ENCODE measurements at places on chromosomes 4 and X.

DNA sequence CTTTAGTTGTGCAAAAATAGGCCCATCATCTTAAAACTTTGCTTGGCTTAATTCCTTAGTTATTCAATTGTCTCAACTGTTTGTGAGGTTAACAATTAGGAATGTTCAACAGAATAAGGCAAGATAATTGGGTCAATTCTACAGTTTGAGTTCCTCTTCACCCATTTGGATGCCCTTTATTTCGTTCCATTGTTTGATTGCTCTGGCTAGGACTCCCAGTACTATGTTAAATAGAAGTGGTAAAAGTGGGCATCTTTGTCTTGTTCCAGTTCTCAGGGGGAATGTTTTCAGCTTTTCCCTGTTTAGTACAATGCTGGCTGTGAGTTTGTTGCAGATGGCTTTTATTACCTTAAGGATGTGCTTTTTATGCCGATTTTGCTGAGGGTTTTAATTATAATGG is 761.5 kb upstream of the GRIA3 start:
- no peak for DNase-seq

- DNase-seq = no peak
These were observed 163.2 kb upstream of the FAM9B start for GRCh38 chrX:9196961-9197640.

DNA sequence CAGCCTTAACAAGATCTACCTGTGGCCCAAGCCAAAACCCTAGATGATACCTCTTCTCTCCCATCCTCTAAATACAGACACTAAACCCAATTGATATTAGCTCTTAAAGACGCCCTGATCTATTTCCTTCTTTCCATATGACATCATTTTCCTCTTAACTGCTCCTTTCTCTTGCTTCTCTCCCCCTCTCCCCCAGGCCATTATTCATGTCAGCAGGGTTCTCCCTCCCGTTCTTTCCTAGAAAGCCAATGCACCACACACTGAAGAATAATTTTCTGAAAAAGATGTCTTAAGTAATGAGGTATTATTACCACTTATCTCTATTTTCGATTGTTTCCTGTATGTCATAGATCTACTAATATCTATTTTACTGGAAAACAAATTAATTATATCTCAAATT is 9.7 kb upstream of the ING2 start:
- no peak for DNase-seq

- DNase-seq = no peak
These were observed 1219.3 kb upstream of the PRKX start for GRCh38 chrX:4932790-4933189.

- no peak for DNase-seq
These were observed 171.4 kb upstream of the NRK start for GRCh38 chrX:105650986-105651385.

DNA sequence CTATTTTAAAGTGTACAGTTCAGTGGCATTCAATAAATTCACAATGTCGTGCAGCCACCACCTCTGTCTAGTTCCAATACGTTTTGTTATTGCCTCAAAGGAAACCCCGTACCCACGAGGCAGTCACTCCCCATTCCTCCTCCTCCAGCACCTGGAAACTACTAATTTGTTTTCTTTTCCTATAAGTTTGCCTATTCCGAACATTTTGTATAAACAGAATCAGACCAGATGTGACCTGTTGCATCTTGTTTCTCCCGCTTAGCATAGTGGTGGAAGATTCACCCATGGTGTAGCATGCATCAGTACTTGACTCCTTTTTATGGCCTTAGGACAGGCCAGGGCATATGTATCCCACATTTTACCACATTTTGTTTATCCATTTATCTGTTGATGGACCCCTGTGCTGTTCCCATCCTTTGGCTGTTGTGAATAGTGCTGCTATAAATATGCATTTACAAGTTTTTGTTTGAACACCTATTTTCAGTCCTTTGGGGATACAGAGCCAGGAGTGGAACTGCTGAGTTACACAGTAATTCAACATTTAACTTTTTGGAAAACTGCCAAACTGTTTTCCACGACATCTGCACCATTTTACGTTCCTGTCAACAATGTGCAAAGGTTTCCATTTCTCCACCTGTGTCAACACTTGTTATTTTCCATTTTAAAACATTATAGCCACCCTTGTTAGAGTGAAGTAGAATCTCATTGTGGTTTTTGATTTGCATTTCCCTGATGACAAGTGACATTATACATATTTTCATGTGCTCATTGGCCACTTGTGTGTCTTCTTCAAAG is 57.8 kb upstream of the STX18 start:
- DNase-seq = no peak

DNA sequence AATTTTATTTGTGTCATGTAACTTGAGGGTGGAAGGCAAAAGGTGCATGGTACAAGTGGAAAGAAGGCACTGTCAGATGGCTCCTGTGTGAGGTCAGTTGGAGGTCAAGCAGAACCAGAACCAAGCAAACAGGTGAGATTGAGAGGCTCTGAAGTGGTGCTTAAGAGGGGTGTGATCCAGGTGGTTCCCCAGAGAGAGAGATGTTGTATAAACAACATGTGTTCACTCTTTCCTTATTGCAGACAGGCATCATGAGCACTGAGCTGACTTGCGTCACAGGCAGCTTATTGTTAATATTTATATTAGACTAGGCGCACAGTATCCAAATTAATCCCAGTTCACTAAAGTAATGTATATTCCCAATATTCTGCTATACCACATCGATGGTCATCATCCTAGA is 56.8 kb downstream of the CXCL13 start:
- DNase-seq = no peak

DNA sequence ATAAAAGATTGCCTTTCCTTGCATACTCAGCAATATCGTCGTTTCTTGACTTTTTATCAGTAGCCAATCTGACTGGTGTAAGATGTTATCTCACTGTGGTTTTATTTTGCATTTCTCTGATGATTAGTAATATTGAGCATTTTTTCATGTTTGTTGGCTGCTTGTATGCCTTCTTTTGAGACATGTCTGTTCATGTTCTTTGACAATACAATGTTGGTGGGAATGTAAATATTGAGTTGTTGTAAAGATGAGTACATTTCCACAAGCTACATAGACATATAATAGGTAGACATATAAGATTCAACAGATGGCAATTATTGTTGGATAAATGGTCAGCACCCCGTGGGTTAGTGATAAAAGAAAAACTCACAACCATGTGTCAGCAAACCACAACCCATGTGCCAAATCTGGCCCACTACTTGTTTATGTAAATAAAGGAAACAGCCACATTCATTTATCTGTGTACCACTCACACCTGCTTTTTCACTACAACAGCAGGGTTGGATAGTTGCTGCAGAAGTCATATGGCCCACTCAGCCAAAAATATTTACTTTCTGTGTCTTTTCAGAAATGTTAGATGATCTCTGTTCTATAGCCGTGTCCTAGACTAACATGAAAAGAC is 153.1 kb upstream of the VCX start:
- no peak for DNase-seq

DNA sequence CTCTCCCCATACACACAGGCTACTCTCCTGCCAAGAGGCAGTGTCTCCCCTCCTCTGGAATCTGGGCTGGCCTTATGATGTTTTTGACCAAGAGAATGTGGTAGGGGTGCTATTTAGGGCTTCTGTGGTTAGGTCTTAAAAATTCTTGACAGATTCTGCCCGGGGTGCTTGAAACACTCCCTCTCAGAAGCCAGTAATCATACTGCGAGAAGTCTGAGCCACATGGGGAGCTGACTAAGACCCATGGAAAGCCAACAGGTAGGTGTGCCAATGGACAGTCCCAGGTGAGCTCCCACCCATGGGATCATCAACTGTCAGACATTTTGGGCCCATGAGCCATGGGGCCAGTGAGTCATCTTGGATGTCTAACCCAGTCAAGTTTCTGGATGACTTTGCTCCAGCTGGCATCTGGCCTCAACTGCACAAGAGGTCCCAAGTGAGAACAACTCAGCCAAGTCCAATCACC is 315.7 kb downstream of the FBXW7 start:
- no peak for DNase-seq

DNA sequence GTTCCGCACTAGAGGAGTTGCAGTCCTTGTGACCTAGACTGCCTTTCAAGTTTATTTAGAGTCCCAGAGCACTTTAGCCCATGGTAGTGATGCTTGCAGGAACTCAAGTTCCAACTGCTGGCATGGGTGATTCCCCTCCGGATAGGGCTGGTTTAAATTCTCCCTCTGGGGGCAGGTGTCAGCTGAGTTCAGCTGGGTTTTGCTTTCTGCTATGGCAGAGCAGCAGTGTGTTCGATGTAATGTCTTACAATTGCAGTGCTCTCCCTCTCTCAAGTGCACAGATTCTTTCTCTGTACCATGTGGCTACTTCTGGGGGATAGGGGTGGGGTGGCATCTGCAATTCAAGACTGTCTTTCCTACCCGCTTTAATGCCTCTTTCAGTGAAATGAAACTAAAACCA is 164.8 kb upstream of the ZIC3 start:
- DNase-seq = no peak

- DNase-seq = no peak
These were observed 28.8 kb downstream of the SUPT20HL2 start for GRCh38 chrX:24285082-24285481.

- DNase-seq = no peak
These were observed 41.6 kb downstream of the USP46 start for GRCh38 chr4:52617336-52618020.

DNA sequence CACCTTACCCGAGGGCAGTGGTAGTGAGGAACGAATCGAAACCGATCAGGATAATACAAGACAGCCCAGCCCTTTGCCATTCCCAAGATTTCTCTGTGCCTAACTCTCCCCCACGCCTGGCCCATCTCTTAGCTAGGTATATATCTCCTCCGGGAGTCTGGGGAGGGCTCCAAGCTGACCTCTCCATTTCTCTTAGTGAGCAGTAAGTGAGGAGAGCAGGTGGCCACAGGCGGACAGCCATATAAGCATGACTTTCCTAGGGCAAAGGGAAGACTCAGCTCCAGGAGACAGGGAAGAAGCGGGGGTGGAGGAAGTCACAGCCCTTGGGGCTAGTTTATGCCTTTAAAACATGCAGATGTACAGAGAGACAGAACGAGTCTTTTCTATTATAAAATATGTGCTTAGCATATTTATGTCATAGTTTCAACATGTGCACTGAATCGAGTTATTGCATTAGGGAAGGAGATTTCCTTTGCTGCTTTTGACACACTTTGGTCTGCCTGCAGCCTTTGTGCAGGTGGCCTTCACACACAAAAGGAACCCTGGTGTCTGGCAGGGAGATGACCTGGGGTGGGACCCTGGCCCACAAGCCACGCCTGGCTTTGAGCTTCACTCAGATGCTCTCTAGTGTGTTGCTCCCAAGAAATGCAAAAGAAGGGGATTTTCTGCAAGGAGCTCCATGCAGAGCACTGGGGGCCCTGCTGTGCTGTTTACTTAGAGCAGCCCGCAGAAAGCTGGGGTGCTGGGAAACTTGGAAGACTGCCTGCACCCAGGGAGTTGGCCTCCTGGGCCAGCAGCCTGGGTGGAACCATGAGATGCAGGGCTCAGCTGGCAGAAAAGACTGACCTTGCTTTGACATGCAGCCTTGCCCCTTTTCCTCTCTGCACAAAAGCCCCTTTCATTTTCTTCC is 613.3 kb downstream of the BCOR start:
- DNase-seq = no peak

DNA sequence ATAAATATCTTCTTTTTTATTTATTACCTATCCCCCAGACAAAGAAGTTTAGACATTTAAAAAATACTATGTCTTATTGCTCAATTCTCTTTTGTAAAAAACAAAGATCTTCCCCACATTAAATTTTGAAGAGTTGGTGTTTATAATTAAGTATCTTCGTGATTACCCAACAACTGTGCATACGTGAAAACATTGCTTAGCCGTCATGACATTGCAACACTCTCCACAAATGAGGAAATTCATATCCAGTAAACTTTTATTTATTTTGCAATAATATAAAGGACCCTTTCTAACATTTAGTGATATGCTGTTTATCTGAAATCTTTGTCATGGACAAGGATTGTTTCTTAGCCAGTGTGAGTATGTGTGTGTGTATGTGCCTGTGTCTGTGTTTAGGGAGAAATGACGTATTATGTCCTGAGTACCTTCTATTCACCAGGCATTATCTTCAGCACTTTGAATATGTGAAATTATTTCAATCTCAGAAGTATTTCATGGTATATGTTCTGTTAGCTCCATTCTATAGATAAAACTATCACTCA is 26.1 kb upstream of the EREG start:
- no peak for DNase-seq

DNA sequence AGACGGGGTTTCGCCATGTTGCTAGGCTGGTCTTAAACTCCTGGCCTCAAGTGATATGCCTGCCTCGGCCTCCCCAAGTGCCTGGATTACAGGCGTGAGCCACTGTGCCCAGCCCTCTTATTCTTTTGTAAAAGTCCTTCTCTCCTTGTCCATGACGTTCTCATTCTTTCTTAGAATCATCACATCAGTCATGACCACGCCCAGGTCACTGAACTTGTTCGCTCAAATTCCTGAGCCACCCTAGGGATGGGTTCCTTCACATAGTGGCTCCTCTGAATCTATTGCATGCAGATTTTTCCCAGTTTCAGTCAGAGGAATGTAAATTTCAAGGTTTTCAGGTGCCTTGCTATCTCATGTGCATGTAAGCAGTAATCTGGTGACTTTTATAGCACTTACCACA is 15.7 kb downstream of the JADE1 start:
- DNase-seq = no peak

GRCh38 chr4:48081196-48081595 is 52.9 kb downstream of the TXK start:
- DNase-seq = no peak

DNA sequence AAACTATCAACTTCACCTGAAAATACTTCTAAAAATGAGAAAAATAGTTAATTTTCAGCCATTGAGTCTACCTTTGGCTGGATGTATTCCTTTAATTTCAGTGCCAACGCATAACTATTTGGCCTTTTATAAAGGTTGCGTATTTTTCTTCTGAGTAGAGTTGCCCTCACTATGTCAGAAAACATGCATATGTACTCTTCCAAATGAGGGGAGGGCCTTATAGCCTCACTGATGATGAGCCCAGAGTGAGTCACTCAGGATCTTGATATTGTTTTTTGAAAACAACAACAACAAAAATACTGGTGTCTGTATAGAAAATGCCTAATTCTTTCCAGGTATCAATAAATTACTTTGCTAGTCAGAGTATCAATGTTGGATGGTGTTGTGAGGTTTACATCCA is 349.3 kb downstream of the FBXO8 start:
- no peak for DNase-seq

DNA sequence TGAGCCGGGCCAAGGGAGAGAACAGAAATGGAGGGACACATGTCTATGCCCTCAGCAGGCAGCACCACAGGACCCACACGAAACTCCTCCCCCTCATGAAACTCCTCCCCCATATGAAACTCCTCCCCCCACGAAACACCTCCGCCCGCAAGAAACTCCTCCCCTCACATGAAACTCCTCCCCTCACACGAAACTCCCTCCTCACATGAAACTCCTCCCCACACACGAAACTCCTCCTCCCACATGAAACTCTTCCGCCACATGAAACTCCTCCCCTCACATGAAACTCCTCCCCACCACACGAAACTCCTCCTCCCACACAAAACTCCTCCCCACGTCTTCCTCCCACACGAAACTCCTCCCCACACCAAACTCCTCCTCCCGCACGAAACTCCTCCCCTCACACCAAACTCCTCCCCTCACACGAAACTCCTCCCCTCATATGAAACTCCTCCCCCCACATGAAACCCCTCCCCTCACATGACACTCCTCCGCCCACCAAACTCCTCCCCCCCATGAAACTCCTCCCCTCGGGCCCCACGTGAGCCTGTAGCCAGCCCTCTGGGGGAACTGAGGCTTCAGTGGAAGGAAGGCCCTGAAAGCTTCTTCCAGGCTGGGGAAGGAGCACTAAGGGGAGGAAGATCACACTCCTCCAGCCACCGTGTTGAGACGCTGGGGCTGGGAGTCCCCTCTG is 15.2 kb downstream of the ADRA2C start:
- no peak for DNase-seq

GRCh38 chr4:74499986-74500781 is 55.2 kb downstream of the AREG start:
- DNase-seq = no peak
